ENCODE measurements at places on chromosomes 11 and 22.

- no peak for DNase-seq
These were observed 11.7 kb upstream of the CHRM4 start for GRCh38 chr11:46402957-46403902.

DNA sequence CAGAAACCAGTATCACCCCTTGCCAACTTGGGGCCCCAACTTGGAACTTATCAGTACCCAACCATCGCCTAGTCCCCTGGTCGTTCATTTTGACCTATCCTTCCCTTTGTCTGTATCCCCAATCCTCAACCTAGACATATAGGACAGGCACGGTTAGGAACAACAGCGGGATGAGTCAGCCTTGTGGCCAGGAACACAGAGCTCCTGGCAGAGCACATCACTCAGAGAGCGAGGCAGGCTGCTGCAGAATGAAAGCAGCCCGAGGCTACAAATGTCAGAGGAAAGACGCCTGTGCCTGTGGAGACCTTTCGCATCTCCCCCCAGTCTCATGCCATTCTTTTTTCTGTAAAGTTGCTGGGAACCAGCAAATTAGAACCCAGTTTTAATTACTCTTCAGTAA lies 14.6 kb downstream of the DKK3 start:
- DNase-seq = no peak

- DNase-seq = peak; percentile 92
These were observed at the start of gene DPAGT1 for GRCh38 chr11:119101759-119102423. Gene DPAGT1, minus strand, starts transcription at chr11:119101853. Its CDS starts 198 bp downstream, at chr11:119101655.

DNA sequence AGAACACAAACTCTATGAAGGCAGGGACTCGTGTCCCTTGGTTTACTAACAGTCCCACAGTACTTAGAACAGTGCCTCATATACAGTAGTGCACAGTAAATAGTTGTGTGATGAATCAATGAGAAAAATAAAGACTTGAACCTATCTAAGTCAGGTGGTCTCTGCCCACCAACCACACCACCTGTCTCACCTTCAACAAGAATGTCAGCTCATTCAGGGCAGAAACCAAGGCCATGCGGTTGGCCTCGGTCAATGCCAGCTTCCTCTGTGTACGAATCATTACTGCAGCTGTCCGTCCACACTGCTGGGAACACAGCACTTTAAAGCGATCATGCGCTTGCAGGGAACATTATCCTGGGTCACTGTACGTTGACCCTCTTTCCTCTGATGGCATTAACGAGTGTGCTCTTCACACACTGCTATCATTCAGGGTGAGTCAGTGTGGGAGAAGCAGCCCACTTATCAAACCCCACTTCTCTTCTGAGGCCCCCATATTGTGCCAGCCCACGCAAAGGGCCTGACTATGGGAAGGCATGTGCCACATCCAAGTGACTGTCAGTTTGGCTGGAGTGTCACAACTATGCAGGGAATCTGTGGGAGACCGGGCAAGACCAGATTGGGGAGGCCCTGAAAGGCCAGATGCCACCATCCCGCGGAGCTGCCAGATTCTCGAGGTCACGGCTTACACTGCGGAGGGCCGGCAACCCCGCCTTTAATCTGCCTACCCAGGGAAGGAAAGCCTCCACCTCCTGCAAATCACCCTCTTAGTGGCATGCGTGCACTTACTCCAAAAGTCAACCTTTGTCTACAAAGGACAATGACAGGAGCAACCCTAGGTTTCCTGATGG lies 36.1 kb downstream of the LARGE1 start:
- DNase-seq = no peak

GRCh38 chr11:76243193-76243956 lies 37.1 kb upstream of the WNT11 start:
- no peak for DNase-seq

GRCh38 chr11:34926831-34927132 lies 10.4 kb downstream of the PDHX start:
- DNase-seq = no peak

- DNase-seq = no peak
These were observed 34.9 kb downstream of the JRKL start for GRCh38 chr11:96424693-96425092.

GRCh38 chr11:46918788-46919513 lies 601 bp upstream of the LRP4 start:
- no peak for DNase-seq

- no peak for DNase-seq
These were observed 5.7 kb upstream of the ANO1 start for GRCh38 chr11:70072461-70072860.

DNA sequence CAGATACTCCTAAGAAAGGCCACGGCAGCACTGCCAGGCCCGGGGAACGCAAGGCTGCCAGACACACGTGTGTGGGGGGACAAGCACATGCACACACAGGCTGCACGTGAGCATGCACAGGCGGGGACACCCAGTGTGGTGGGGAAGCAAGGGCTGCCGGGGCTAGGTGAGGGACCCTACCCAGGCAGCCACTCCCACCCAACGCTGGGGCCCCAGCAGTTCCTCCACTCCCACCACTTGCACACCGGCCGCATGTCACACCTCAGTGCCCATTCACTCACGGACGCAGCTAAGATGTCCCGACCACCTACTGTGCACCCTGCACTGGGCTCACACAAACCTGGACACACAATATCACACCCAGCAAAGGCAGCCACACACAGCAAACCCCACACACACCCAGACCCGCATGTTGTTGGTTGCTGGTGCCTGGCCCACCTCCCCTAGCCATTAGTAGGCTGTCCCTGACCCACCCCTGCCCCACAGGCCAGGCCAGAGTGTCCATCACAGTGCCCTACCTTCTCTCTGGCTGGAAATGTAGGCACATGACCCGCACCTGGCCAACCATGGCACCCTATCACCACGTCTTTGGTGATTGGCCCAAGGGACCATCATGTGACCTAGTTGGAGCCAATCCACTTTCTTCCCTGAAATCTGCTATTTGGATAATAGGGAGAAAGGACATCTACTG lies 8.8 kb downstream of the SSTR3 start:
- DNase-seq = no peak

DNA sequence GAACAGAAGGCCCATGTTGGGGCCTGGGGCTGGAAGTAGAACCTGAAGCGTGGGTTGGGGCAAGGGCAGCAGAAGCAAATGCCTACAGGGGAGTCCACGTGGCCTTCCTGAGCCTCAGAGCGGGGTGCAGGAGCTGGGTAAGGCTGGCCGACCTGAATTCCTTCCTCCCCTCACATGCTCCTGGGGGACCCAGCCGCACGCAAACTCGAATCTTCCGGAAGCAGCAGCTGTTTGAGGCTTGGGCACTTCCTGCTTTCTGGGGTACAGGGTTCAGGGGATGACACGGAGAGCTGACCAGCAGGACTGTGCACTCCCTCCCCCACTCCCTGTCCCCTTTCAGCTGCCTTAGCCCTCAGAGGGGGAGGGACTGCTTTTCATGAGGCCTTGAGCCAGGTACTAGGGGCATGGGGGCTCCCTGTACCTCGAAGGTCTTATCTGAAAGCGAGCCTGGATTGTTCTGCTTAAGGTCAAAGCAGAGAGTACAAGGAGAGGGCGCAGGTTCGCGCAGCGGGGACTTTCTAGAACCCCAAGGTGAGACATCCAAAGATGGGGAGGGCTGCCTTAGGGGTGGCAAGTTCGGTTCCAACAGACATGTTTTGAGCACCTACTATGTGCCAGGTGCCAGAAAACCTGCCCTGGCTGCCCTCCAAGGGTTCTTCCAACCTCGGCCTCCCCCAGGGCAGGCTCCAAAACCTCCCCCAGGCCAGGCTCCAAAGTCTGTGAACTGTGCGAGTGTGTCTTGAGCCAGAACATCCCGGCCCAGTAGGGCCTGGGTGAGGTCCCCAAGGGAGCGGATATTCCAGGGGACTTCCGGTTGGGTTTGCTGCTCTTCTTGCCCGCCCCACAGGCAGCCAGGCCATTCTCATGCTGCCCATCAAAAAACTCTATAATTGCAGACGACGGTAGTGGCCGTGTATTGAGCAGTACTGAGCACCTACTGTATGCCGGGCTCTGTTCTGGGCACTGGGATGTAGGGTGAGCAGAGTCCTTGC lies 1.7 kb downstream of the NCF4 start:
- DNase-seq = peak; percentile 73

- DNase-seq = no peak
These were observed 15.1 kb downstream of the ST14 start for GRCh38 chr11:130174642-130175041.

DNA sequence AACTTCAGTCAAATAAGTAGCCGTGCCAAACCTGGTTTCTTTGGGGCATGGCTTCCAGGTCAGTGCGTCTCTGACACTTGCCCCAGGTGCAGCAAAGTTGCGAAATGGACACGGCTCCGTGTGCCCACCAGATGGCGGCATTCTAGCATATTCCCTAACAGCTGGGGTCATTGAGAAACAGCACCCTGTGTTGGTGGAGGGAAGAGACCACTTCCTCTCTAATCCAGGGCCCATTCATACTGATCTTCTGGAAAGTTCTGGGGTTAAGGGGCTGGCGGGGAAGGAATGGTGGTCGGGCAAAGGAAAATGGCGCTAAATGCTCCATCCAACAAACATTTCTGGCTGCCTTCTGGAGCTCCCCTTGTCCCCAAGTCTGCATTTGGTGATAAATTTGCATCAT lies 141.2 kb upstream of the TIMP3 start:
- no peak for DNase-seq

GRCh38 chr22:39267974-39268373 lies 23.2 kb upstream of the PDGFB start:
- no peak for DNase-seq

- DNase-seq = no peak
These were observed 4.3 kb upstream of the OSBPL5 start for GRCh38 chr11:3169255-3170043.

DNA sequence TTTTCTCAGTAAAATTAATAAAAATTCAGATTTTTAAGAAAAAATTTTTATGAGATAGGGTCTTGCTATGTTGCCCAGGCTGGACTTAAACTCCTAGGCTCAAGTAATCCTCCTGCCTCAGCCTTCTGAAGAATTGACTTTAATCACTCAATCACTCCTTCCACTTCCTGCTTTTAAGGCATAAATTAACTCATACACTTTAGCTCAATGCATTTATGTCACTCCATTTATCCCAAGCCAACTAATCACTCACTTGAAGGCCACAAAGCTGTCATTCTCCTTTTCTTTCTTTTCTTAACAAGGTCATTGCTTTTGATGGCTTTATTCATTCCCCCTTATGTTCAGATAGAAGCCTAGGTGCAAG lies 877 bp downstream of the ALG9 start:
- peak; percentile 17 for DNase-seq

DNA sequence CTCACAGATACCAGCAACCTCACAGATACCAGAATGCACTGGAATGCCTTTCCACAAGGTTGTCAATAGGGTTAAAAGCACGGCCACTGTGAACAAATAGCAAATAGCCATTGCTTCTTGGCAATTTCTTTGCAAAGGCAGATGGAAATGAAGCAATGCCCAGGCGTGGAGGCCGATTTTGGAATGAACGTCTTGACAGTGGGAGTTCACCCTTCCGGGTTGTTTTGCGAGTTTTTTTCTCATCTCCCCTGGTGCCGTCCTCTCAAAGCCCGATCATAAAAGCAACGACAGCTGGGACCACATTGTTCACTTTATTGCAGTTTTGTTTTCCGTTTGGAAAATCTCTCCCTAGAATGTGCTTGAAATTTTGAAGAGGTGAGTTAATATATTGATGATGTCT lies 38.0 kb upstream of the CD82 start:
- no peak for DNase-seq

DNA sequence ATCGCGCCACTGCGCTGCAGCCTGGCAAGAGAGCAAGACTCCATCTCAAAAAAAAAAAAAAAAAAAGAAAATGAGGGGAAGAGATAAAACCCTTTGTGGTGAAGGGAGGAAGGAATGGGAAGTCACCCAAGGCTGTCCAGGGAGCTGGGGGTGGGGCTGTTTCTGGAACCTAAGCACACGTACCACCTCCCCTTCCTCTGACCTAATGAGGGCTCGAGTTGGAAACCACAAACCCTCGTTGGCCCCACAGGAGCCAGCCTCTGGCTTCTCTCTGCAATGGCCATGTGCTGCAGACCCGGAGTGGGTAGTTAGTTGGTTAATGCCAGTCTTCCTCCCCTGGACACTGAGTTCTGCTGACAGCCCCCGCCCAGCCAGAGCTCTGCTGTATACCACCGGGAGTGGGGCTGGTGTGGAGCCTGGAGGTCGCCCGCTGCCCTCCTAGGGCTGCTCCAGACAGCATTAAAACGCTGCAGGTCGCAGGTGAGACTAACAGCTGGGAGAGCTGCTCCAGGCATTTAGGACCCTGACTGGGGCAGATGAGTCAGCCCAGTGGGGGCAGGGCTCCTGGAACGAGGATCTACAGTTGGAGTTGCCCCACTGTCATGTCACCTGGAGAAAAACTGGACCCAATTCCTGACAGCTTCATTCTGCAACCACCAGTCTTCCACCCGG lies at the start of gene LGALS12:
Gene LGALS12 (plus strand): TSS at position 228 of the 672 bp plus-strand sequence. CDS start 375 bp downstream, at position 603.
- no peak for DNase-seq

- DNase-seq = no peak
These were observed 21.8 kb upstream of the WNT7B start for GRCh38 chr22:45998638-45999378.

GRCh38 chr11:36383195-36383594 lies 87.1 kb downstream of the PRR5L start:
- DNase-seq = no peak

DNA sequence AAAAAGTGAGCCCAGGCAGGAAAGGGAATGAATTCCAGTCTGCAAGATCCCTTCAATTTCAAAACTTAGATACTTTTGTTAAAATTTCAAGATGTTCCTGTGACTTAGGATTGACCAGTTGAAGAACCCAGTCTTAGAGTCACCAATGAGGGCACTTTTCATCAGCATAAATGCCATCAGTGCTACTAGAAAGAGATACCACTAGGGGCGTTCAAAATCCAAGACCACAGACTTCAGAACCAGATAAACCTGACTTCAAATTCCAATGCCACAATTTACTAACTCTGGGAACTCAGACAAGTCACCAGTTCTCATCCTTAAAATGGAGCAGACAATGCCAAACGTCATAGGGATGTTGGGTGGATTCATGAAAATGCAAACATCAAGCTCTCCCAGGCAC lies 523.2 kb downstream of the BUD13 start:
- no peak for DNase-seq

DNA sequence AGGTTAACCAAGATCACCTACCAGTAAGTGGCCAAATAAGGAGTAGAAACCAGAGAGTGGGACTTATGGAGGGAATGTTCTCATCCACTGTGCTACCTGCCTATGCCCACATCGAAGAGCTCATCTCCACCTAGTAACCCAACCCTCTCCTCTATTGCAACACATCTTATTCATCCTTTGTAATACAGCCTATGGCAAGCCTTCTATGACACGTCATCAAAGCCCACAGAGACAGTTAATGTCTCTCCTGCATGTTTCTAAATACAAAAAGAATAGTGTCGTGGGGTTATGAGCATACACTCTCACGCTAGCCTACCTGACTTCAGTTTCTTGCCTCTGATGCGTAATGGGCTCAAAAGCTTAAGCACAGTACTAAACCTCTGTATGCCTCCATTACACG lies 1158.1 kb upstream of the TENM4 start:
- no peak for DNase-seq

- no peak for DNase-seq
These were observed 120.9 kb downstream of the SWAP70 start for GRCh38 chr11:9784602-9785315.

- DNase-seq = no peak
These were observed 932.3 kb downstream of the BRD1 start for GRCh38 chr22:48895336-48895735.

GRCh38 chr11:113103932-113104690 lies 142.9 kb downstream of the NCAM1 start:
- no peak for DNase-seq

GRCh38 chr11:81700076-81700475 lies 1033.6 kb downstream of the FAM181B start:
- DNase-seq = no peak
